NCI-H510A treated with DMSO at 0.1 percent for 48 hours (cell line): ENCODE measurements at places on chromosomes 7 and 10.

- no peak for DNase-seq
Measured at GRCh38 chr7:98199131-98199530, 12.1 kb upstream of the BHLHA15 start.

DNA sequence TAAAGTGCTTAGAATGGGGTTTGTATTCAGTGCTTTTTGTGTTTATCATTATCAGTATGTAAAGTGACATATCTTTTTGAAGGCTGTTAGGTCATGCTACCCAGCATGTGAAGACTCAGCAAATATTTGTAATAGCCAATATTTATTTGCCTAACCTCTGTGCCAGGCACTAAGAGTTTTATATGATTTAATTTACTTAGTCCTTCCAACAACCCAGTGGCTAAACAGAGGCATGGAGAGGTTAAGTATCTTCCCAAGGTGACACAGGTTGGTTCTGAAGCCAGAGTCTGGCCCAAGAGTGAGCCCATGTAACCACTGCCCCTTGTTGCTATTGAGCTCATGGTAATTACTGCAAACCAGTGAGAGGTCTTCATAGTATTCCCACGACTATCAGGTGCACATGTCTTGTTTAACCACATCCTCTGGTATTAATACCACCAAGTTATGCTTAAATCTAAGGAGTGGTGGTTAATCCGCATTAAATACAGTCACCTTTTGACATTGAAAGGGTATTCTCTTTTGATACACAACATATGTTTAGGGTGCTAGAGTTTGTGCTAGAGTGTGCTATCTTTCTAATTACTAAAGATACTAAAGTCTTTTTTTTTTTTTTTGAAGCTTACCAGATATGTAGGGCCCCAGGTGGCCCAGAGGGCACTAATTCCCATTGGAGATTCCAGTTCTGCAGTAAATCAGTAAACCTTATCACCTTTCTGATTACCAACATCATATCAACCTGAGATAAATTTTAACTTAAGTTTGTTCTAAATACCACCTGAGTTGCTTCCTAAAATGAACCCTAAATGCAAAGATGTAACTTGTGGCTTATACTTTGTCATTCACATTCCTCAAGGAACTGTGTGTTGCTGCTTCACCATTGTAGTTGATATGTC lies 2.9 kb downstream of the ADD3 start:
- DNase-seq, result no peak

DNA sequence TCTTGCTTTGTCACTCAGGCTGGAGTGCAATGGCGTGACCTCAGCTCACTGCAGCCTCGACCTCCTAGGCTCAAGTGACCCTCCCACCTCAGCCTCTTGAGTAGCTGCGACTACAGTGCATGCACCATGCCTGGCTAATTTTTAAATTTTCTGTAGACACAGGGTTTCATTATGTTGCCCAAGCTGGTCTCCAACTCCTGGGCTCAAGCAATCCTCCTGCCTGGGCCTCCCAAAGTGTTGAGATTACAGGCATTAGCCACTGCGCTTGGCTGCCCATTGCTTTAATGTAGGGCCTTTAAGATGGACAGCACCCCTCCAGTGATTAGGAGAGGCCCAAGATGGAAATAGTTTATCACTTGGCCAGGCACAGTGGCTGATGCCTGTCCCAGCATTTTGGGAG lies 39.4 kb downstream of the NIPSNAP2 start:
- no peak for DNase-seq

DNA sequence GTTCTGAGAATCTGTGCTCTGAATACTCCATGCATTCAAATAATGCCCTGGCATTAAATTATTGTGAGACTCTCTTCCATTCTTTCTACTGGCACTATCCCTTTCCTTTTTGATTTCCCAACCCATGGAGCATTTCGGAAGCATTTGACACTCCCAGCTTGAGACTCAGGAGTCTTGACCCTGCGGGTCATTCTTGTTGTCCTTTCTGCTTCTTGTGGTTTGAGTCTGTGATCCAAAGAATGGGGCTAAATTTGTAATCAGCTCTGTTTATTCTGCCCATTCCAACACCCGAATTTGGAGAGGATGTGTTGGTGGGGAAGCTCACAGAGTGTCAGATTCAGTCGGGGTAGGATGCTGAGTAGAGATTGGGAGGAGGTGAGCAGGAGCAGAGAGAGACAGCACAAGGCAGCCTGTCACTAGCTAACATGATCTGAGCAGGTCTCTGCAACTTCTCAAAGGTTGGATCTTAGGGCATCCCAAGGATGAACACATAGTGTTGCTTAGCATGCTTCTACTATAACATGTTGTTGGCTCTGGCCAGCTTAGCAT lies 80.4 kb upstream of the BMPER start:
- DNase-seq, result no peak

DNA sequence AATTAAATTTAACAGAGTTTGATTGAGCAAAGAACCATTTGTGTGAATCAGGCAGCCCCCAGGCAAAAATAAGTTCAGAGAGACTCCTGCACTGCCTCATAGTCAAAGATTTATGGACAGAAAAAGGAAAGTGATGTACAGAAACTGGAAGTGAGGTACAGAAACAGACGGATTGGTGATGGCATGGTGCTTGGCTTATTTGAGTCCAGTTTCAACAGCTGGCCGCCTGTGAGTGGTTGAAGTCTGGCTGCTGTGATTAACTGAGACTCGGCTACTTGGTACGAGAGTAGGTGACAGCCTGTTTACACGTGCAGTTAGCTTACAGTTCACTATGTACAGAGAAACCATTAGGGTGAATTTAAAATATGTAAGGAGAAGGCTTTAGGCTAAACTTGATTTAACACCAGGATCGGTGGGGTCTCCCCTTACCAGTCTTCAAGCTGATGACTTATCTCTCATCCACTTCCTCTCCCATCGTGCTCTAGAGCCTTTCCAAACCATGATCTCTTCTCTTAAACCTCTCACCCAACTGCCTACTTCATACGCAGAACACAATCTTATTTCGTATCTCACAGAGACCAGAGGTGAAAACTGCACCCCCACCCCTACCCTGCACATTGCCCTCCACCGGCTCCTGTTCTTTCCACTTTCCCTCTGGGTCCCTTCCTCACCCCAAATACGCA lies 5.0 kb upstream of the MSMB start:
- DNase-seq, result no peak

- no peak for DNase-seq
Measured at GRCh38 chr7:157442456-157442855, 105.7 kb downstream of the DNAJB6 start.

- DNase-seq, result no peak
Measured at GRCh38 chr7:104862719-104863118, 151.3 kb upstream of the KMT2E start.

DNA sequence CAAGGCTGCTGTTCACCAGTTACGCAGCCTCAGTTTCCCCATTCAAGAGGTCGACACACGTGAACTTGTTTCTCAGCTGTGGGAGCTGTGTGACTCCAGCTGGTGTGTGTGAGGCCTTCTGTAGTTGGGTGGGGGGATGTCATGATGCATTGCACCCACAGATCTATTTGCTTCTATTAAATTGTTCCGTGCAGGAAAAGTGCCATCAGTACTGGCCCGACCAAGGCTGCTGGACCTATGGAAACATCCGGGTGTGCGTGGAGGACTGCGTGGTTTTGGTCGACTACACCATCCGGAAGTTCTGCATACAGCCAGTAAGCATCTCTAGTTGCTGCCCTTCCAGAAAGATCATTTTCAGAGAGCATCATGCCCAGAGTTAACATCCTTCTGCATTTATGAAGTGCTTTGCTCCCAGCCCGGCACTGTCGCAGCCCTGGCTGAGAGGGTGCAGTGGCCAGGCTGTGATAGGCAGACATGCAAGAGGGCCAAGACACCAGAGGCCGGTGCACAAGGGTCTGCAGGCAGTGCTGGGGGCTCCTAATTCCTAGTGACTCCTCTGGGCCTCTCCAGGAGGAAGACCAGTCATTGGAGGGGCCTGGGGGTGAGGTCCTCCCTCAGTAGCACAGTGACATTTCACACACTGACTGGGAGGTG lies 60.2 kb downstream of the MKI67 start:
- DNase-seq, result no peak

DNA sequence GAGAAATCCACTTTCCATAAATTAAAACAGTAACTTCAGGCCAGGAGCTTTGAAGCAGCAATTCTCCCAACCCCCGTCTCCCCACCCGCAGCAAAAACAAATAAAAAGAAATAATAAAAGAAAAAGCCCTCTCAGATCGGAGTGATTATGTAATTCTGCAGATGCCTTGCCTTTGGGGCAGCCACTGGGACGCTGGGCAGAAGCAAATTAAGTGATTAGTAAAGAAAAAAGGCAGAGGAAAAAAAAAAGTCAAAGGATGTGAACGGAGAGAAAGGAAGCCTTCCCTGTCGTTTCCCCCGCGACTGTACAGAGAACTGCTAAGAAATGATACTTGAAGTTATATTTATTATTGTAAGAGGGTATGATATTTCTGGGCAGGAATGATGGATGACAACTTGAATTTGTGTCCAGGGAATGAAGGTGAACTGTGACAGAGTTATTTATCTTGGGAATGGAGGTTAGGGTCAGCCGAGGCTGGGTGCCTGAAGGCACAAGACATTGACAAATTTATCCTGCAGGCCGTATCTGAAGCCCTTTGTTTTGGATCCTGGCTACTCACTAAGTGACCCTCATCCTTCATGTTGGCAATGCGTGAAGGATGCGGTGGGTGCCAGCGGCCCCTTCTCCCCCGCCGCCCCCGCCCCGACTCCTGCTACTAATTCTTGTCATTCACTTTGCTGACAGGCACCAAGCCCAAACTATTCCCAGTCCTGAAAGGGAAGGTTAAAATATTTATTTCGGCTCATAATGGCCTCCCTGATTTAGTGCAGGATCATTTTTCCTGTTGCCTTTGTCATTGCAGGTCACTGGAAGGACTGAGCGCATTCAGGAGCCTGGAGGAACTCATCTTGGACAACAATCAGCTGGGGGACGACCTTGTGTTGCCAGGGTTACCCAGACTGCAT lies 604.0 kb downstream of the LRMDA start:
- DNase-seq, result peak; percentile 11

DNA sequence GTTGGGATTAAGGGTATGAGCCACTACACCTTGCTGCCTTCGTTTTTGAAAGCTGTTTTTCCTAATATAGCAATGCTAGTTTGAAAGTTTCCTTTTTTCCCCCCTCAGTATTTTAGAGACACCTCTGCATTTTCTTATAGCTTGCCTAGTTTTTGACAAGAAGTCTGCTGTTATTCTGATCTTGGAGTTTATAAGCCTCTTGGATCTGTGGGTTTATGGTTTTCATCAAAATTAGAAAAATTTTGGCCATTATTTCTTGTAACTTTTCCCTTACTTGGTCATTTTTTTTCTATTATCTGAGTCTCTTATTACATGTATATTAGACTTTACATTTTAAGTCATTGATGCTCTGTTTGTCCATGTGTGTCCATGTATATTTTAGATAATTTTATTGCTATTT lies 57.2 kb downstream of the SHOC2 start:
- DNase-seq, result no peak

- DNase-seq, result no peak
Measured at GRCh38 chr10:15222511-15222910, 54.0 kb upstream of the NMT2 start.

GRCh38 chr7:126937171-126937570 lies 315.6 kb downstream of the GRM8 start:
- DNase-seq, result no peak

GRCh38 chr10:8137726-8138125 lies 83.2 kb downstream of the GATA3 start:
- DNase-seq, result no peak

GRCh38 chr7:24963218-24963617 lies 16.8 kb downstream of the OSBPL3 start:
- peak; percentile 24 for DNase-seq

DNA sequence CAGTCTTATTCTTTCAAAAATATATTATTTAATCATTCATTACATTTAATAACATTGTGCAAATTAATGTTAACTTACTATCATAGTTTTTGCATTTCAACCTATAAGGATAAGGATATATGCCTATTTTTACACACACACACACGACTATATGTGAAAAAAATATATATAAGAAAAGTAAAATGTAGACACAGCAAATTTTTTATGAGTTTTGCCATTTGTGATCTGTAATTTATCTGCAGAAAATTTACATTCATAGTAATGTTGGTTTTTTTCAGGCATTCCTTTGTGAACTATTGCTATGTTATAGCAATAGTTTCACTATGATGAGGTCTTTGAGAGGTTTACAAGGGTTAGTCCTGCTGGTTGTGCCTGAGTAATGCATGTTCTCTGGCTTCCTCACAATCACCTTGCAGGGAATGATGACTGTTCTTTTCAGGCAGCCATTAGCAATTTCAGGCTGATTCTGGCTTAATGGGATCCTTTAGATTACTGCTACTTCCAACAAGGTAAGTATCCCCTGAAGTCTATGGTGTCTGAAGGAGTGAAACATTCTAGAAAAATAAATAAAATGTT lies 183.7 kb upstream of the CDK1 start:
- DNase-seq, result no peak

- no peak for DNase-seq
Measured at GRCh38 chr7:6294839-6295238, 22.4 kb upstream of the CYTH3 start.

DNA sequence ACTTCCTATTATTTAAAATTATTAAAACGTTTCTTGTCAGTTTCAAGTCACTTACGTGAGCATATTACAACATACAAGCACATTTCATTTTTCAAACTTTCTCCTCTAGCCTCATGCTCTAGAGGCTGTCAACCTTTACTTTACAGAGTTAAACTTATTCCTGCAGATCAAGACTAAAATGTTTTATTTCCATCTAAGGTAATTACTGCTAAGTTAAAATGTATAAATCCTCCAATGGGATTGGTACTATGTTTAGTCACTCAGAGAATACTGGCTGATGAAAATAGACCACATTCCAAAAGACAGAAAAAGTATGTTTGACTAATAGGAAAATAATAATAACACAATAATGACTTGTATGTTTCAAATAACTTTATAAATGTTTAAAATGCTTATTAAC lies 8.4 kb upstream of the TRDMT1 start:
- no peak for DNase-seq

GRCh38 chr7:111401516-111401915 lies 160.8 kb downstream of the IMMP2L start:
- no peak for DNase-seq

- peak; percentile 75 for DNase-seq
Measured at GRCh38 chr10:125455431-125455830, 227.5 kb downstream of the TEX36 start.

DNA sequence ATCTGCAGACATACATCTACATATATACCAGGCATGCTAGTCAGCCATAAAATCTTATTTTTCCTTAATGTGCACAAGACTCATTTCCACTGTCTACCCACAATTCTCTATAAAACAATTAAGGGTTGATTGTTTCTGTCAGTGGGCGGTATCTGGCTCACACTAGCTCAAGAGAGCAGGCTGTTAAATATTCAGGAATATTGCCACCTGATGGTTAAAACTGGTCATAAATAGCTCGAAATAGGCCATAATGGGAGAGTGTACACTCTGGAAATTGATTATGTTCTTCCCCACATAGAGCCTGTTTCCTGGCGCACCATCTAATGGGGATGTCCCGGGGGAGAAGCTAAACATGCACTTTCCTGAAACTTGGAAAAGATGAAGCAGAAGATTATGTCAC lies 620.6 kb upstream of the ANKRD30A start:
- DNase-seq, result no peak

DNA sequence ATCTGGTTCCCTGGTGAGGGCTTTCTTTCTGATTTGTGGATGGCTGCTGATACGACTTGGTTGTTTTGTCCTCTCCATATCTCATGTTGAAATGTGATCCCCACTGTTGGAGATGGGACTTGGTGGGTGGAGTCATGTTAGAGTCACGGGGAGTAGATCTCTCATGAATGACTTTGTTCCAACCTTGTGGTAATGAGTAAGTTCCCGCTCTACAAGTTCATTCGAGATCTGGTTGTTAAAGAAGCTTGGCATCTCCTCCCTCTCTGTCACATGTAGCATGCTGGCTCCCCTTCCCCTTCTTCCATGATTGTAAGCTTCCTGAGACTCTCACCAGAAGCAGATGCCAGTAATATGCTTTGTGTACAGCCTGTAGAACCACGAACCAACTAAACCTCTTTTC lies 37.1 kb upstream of the NXPH1 start:
- DNase-seq, result no peak
